Stimulated activated CD4-positive, alpha-beta T cell treated with anti-CD3 and anti-CD28 coated beads, Interleukin-1b, Interleukin-23, amount 100 ng/mL, for 4 hours (primary cell): ENCODE measurements at places on chromosomes 6 and 20.
A peak's percentile ranks its signal among the peaks of the same experiment; 100 is the strongest.

- no peak for DNase-seq
Measured at GRCh38 chr6:143346004-143346403, 104.5 kb downstream of the ADAT2 start.

DNA sequence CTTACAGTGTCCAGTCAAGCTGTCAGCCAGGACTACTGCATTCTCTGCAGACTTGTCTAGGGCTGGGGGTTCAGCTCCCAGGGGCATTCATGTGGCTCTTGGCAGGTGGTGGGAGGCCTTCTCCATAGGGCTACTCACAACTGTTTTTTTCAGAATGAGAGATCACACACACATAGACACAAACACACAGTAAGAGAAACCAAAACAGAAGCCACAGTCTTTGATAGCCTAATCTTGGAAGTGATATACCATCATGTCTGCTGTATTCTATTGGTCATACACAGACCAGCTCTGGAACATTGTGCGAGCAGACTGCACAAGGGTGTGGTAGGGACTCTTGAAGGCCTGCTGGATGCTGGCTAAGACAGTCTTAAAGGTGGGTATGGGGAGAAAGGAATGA is 13.5 kb downstream of the TMEM170B start:
- DNase-seq, result no peak

DNA sequence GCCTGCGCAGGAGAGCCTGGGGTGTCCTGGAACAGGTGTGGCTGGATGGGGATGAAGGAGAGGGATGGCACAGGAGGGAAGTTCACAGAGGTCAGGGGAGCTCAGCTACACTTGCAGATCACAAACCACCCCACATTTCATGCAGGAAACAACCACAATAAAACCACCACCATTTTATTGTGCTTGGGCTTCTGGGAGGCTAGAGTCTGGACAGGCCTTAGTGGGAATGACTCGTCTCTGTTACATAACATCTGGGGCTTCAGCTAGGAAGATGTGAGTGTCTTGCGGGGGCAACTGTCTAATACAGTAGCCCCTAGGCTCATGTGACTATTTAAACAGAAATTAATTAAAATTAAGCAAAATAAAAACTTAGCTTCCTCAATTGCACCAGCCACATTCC is 33.4 kb downstream of the SNX5 start:
- no peak for DNase-seq

DNA sequence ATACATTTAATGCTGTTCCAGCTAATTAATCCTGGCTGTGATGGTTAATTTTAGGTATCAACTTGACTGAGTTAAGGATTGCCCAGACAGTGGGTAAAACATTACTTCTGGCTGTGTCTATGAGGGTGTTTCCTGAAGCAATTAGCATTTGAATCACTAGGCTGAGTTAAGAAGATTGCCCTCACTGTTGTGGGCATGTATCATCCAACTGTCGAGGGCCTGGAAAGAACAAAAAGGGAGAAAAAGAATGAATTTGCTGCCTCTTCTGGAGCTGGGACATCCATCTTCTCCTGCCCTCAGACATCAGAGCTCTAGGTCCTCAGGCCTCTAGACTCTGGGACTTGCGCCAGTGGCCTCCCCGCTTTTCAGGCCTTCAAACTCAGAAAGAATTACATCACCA is 34.3 kb downstream of the SDHAF4 start:
- DNase-seq, result no peak

DNA sequence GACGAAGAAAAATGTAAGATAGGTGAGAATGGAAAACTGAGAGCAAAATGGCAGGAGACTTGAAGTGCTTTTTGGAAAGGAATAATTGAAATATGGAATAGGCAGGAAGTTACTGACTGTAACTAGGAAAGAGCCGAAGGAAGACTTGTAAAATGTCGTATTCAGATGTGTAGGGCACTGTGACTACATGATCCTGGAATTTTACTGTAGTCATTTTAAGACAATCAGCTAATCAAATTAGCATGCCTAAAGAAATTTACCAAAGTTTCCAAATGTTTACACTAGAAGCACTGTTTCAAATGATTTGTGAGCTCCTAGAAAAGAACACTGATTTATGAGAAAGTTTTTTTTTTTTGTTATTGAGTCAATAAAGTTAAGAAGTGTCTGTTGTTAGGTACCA is 21.2 kb upstream of the ADIG start:
- DNase-seq, result no peak

DNA sequence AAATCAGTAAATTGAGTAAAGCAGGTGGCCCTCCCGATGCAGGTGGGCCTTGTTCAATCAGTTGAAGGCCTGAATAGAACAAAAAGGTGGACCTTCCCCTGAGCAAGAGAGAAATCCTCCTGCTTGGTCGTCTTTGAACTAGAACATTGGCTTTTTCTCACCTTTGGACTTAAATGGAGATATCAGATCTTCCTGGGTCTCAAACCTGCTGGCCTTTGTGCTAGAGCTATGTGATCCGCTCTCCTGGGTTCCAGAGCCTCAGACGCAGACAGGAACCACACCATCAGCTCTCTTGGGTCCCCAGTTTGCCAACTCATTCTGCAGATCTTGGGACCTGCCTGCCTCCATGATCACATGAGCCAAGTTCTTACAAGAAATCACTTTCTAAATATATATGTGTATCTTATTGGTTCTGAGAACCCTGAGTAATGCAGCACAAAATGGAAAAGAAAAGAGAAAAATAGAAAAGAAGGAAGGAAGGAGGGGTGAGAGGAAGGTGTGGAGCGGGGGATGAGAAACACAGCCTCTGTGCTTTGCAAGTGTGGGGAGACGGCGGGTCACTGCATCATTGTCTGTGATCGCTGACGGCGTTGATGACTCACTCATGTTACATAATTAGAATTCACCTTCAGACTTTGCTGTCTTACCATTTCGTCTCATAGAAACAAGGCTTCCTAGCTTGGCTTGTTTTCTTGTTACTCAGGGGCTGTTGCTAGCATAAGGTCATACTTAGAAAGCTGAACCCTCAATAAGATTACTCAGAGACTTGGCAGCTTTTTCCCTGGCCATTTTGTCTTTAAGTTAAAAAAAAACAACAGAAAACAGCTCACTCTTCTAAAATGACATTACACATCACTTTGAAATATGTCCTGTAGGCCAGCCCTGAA is 85.7 kb upstream of the NEDD9 start:
- DNase-seq, result peak; percentile 71

DNA sequence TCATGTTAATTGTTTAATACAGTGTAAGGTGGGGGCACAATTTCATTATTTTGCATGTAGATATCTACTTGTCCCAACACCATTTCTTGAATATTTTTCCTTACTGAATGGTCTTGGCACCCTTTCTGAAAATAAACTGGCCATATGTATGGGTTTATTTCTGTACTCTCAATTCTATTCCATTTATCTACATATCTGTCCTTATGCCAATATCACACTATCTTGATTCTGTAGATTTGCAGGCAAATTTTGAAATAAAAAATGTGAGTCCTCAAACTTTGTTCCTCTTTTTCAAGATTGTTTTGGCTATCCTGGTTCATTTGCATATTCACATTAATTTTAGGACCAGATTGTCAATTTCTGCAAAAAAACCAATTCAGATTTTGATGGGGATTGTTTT is 34.8 kb downstream of the SCGN start:
- DNase-seq, result no peak

DNA sequence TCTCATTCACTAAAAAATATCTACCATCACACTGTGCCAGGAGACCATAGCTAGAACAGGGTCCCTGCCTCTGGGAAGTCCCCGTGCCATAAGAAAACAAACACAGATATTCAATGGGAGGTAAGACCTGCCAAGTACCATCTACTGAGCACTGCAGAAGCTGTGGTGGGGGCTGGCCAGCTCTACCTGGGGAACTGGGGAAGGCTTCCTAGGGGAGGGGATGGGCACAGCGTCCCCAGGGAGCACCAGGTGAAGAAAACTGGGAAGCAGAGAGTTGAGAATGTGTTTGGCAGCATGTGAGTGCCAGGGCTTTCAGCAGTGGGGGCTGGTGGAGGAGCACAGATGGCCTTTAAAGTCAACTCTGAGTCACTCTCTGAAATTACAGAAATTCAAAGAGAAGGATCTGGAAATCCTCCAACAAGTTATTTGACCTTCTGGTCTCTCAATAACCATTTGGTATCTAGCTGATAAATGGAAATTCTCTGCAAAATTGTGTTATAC is 85.2 kb downstream of the SHLD1 start:
- DNase-seq, result no peak

DNA sequence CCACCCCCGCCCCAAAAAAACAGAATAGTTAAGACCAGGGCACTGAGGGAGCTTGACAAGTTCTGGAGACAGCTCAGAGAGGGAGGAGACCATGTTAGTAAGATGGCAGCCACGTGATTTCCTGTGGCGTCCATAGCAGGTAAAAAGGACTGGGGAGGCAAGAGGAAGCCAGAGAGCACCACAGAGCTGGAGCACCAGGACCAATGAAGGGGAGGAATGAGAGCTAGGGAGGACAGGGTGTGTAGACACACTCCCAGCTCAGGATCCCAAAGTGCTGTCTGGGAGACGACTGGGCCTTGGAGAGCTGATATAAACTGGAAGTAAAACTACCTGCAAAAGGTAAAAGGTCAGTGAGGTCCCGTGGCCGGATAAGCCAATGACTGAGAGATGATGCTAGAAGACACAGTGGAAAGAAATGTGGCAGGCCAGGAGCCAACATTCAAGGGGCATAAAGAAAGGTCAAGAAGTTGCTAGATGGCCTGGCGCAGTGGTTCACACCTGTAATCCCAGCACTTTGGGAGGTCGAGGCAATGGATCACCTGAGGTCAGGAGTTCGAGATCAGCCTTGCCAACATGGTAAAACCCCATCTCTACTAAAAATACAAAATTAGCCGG is 39.0 kb downstream of the SLC23A2 start:
- no peak for DNase-seq

- DNase-seq, result no peak
Measured at GRCh38 chr6:54217018-54217417, 91.2 kb upstream of the TINAG start.

DNA sequence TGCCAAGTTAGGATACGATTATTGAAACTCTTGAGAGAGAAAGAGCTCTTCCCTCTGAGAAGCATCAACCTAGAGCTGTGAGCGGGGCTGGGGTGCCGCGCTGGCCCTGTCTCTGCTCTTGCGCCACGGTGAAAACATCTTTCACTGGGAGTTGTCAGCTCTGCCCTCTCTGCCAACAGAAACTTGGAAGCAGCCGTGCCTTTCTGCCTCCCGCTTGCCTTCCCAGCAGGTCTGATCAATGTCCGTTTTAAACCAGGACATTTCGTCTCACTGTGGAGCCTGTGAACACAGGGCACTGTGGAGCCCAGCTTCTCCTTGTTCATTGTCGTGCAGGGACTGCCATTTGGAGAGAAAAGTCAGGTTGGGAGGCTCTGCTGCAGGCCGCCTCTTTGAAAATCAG is 249.2 kb upstream of the PMEPA1 start:
- DNase-seq, result no peak

GRCh38 chr20:15930311-15931305 is 642.6 kb downstream of the KIF16B start:
- no peak for DNase-seq

DNA sequence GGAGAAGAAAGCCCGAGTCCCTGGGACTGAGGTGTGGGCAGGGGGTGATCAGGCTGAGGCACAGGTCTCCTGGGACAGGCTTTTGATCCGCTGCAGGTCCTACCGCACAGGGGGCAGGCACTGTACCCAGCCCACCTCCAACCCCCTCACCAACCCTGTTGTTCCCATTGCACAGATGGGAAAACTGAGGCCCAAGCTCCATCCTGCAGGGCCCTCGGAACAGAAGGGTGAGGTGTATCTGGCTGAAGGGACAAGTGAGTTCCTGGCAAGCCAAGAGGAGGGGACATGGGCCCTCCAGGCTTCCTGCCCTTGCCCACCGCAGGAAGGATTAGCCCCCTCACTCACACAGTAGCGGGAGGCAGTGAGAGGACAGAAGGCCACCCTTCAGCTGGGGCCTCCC is 16.5 kb upstream of the SPDEF start:
- no peak for DNase-seq

DNA sequence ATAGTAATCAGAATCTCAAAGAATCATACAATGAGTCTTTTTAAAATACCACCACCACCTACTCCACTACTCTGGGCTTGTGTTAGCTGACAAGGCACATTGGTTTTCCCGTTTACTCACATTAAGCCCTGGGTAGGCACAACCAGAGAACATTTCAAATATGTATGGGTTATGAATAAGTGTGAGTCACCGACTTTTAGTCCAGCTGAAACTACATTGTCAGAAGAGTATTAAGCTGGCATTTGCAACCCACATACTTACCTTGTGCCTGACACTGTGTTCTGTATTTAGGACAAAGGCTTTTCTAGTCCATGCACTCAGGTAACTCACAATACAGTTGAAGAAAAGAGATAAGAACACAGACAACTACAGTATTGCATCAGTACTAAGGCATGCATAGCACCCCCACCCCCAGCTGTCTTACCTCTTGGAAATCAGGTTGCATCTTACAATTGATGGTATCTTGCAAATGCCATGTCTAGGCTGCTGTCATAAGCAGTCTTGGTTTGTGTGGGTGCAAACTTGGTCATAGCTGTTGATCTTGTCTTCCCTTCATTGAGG is 40.3 kb upstream of the AHI1 start:
- no peak for DNase-seq

GRCh38 chr20:38722683-38723016 is 1.6 kb upstream of the SLC32A1 start:
- no peak for DNase-seq

GRCh38 chr20:62489186-62489931 is 13.6 kb upstream of the GATA5 start:
- DNase-seq, result no peak

- DNase-seq, result no peak
Measured at GRCh38 chr6:101537753-101538316, 144.3 kb downstream of the GRIK2 start.

DNA sequence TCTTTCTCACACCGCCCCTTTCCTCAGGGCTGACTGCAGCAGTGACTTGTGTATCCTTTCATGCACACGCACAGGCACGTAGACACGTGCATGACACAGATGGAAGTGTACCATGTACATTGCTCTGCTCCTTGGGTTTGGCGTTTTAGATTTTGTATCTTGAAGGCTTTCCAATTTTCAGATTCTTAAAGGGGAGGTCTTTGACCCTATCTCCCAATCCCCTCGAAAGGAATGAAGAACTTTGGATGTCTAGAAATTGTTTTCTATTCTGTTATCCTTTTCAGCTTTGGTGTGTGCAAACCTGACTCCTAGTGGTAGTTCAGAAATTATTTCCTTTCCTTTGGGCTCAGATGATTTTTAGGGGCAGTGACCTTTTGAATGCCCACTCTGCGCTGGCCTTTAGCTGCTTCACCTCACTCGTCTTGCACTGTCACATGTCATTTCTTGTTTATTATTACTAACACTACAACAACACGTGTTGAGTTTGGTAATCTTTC is 63.0 kb downstream of the HIVEP1 start:
- no peak for DNase-seq

DNA sequence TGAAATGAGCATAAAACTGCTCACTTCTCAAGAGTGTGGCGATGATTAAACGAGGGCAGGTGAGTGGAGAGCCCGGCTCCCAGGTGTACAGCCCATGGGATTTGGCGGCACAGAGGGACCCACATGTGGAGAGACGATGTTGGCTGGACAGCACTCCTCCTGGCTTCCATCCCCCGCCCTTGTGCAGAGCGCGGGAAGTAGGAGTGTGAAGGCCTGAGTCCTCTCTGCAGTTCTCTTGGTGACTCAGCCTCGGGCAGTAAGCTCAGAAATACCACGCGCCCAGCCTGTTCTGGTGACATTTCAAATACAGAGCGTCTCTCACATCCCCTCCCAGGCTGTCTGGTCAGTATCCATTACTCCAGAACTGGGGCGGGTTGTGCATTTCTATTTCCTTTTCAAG is 94.2 kb upstream of the SRSF6 start:
- DNase-seq, result no peak
